ENCODE measurements at places on chromosomes 3 and 15.

DNA sequence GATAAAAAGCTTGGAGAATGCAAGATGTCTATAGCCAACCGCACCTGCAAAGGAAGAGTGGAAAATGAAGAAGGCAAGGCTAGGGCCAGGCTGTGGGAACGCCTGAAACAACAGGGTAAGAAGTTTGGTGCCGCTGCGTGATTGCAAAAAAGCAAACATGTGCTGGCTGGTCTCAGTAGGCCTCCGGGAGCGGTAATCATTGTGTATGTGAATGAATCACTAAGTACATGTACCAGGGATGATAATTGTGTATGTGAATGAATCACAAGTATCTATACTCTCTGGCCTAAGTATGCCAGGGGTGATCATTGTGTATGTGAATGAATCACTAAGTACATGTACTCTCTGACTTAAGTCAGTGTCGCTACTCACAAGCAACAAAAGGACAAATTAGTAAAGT lies 40.3 kb upstream of the PARL start:
- peak; percentile 60 for DNase-seq

GRCh38 chr3:195802795-195803194 lies 8.9 kb downstream of the MUC4 start:
- no peak for DNase-seq

GRCh38 chr15:49692514-49693090 lies 71.8 kb downstream of the DTWD1 start:
- peak; percentile 31 for DNase-seq

GRCh38 chr15:89136818-89137772 lies 48.8 kb downstream of the ABHD2 start:
- DNase-seq = peak; percentile 31

GRCh38 chr3:9214599-9214998 lies 34.8 kb downstream of the SRGAP3 start:
- peak; percentile 82 for DNase-seq

- DNase-seq = no peak
Observed at GRCh38 chr3:128241741-128242140, 88.5 kb downstream of the EEFSEC start.

Data from fibroblast of skin of right quadriceps (primary cell).